ENCODE measurements at places on chromosomes 7 and 10.
A peak's percentile ranks its signal among the peaks of the same experiment; 100 is the strongest.

- no peak for DNase-seq
Observed at GRCh38 chr7:27344471-27344870, 101.9 kb downstream of the EVX1 start.

DNA sequence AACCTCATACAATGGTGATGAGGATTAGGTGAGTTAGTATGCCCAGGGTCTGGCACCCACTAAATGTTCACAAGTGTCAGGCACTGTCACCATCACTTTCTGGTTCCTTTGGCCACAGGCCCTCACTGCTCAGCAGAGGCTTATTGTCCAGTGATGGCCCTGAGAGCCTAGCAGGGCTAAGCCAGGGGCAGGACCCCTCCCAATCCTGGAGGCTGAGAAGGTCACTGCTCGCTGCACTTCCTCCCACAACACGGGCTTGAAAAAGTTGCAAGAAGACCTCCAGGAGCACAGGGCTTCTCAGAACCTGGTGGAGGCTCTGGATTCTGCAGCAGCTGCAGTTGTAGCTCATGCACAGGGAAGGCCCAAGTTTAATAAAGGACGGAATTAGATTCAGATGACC lies 48.1 kb downstream of the DRGX start:
- DNase-seq = no peak

DNA sequence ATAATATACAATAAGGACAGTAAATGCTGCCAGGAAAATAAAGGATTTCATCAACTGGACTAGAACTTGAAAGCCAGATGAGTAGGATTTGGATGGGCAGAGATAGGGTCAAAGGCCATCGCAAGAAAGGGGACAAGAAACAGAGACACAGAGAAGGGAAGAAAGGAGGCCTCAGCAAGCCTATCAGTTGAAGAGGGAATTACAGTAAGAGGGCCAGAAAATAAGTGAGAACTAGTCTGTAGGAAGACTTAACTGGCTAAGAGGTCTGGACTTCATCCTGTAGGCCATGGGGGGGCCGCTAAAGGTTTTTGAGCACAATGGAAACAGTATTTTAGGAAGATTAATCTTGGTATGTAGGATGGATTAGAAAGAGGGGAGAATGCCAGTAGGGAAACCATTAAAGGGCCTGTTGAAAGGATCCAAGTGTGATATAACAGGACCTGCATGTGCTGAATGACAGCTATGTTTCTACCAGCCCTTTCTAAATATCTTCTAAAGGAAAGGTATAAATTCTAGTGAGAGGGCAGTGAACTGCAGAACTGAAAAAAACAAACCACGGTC lies 174.4 kb downstream of the CHCHD3 start:
- no peak for DNase-seq

DNA sequence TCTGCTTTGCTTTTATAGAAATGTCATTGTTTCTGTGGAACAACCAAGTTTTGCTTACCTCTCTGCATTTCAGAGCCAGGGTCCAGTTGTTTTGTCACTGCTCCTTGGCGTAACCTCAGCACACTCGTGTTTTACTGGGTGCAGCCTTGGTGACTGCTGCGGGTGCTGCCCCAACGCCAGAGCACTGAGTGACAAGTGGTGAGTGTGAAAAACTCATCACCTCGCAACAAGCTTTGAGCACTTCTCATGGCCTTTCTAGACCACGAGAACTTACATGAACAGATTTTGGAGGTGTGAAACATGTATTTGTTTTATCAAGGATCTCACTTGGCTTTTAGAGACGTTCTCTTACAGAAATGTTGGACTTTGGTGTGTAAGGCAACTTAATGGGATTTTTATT lies 31.0 kb downstream of the GLRX3 start:
- no peak for DNase-seq

DNA sequence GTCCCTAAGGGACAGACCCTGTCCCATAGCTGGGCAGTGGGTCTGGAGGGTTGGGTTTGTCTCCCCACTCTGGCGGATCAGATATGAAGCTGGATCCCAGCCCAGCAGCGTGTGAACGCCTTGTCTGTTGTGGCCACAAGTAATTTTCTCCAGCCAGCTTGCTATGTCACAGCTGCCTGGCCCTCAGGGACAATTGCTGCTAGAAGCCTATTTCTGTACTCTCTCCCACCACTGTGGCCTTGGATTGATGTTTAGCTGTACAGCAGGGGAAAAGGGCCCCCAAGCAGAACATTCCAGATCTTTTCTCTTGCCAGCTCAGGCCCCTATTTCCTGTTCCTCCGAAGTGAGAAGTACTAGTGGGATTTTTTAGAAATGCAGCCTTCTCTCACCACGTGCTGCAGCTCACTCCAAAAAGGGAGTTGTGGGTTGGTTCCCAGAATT lies 53.5 kb upstream of the WAC start:
- DNase-seq = no peak

DNA sequence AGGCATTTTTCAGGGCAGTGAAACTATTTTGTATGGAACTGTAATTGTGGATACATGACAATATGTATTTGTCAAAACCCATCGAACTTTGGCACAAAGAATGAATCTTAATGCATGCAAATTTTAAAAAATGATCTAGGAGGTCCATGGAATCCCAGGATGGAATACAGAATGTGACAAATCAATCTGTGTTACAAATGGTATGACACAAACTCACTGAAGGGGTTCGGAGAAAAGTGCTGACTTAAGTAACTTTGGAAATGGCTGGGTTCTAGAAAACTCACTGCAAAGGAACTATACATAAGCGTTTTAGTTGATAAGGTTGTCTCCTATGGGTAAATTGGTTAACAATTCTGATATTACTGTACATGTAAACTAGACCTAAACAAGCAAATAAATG lies 26.0 kb downstream of the CALN1 start:
- no peak for DNase-seq

- DNase-seq = peak; percentile 72
Observed at GRCh38 chr10:114261076-114261475, 22.0 kb downstream of the VWA2 start.

- DNase-seq = no peak
Observed at GRCh38 chr10:113023017-113023416, 73.0 kb downstream of the TCF7L2 start.

GRCh38 chr7:141074162-141074991 lies 513 bp downstream of the TMEM178B start:
- DNase-seq = no peak

DNA sequence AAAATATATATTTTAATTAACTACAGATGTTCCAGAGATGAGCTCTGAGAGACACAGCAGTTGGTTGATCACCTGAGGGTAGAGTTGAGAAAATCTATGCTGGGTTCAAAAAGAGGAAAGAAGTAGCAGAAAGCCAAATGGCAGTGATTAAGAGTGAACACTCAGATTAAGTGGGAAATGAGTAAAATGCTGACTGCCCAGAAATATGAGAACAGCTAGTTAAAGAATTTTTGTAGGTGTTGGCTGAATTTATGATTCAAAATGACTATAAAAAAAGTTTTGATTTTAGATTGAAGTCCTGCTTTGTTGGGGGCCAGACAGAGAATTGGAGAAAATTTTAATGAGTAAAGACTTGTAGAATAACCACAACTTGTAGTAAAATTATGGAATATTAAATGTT lies 9.8 kb downstream of the TCTN3 start:
- DNase-seq = no peak
